ENCODE measurements at places on chromosomes 5 and 9.

GRCh38 chr9:87708546-87708945 lies 17.4 kb upstream of the CTSL start:
- no peak for DNase-seq

DNA sequence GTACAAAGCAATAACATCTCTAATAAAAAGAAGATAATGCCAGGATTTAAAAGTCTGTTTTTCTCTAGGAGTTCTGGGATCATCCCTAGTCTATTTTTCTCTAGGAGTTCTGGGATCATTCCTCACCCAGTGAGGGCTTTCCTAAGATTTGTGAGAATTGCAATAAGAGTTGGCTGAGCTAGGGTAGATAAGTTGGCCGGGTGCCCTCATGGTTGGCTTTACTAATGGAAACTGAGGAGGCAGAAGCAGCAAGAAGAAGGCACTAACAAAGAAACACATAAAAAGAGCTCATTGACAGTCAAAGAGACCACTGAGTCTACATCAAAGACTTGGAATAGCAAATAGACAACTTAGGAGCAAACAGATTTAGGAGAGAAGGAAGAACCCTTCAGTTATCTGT lies 4.2 kb downstream of the SLC1A3 start:
- DNase-seq, result no peak

DNA sequence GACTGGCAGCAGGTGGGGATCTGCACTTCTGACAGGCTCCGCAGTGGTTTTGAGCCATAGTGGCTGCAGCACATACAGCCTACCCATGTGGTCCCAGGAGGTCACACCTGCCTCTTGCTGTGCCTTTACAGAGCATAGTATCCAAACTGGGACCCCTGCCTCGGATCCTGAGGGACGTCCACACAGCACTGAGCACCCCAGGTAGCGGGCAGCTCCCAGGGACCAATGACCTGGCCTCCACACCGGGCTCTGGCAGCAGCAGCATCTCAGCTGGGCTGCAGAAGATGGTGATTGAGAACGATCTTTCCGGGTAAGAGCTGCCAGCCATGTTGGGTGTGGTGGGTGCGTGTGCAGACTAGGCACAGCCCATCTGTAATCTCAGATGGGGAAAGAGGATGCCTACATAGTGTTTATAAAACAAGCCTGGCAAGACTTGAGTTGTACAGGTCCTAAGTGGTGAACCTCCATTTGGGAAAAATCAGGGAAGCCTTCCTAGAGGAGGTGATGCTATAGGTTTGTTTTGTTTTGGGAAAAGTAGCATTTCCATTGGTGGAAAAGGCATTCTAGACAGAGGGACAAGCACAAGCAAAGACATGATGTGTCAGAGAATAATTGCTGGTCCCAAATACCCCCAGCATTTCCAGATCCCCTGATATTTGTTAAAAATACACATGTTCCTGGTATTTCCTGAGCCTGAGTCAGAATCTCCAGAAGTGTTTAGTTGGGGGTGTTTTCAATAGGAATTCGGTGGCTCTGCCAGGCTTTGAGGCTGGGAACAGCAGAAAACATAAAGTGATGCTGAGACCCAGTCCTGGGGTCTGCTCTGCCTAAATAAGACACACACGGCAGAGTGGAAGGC lies 119.2 kb downstream of the DAB2IP start:
- no peak for DNase-seq

DNA sequence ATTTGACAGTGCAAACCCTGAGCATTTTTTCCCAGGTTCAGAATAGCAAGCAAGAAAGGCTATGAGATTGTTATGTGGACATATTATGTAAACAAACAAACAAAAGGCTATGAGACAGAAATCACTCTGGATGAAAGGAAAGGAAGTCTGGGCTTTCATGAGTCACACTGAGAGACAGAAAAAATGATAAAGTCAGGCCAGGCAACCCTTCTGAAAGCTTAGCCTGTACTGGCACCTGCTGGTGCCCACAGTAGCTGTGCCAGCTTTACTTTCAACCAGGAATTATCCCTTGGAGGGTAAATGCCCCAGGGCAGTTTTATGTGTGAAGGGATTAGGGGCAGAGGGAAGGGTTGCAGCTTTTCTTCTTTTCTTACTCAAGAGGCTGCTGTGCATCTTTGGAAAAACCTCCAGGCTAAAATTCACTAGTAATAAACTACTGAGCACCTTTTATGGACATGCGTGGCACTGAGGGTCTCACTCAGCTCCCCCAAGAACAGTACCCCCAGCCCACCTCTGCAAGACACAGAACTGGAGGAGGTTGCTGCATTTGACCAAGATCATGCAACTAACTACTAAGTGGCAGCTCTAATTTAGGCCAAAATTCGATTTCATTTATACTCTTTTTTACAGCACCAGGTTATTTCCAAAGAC lies 41.7 kb downstream of the ACTL7B start:
- DNase-seq, result no peak

- no peak for DNase-seq
Measured at GRCh38 chr9:114777821-114778609, 27.8 kb downstream of the TNFSF15 start.

- DNase-seq, result peak; percentile 85
Measured at GRCh38 chr9:101449071-101449721, 13.6 kb upstream of the ALDOB start.

DNA sequence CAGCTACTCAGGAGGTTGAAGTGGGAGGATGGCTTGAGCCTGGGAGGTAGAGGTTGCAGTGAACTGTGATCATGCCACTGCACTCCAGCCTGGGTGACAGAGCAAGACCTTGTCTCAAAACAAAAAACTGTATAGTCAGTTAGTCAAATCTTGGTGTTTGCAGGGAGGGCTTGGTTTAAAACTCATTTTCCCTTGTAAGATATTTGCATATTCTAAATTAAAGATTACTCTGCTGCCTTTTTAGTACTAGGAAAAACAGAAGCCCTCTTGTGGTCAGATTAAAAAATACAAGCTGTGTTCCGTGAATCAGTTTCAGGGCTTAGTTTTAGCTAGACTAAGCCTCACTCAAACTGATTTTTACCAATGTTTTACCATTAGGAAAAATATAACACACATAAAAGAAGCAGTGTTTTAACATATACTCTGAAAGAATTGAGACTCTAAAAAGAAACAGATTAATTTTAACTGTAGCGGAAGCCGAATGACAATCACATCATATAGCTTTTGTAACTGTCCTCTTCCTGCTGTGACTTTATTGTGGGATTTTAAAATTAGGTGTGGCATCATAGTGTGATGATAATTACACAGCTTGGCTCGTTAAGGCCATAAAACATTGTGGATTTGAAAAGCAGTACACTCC lies 84.9 kb upstream of the BASP1 start:
- no peak for DNase-seq

- no peak for DNase-seq
Measured at GRCh38 chr5:145443366-145443765, 391.8 kb downstream of the PRELID2 start.

DNA sequence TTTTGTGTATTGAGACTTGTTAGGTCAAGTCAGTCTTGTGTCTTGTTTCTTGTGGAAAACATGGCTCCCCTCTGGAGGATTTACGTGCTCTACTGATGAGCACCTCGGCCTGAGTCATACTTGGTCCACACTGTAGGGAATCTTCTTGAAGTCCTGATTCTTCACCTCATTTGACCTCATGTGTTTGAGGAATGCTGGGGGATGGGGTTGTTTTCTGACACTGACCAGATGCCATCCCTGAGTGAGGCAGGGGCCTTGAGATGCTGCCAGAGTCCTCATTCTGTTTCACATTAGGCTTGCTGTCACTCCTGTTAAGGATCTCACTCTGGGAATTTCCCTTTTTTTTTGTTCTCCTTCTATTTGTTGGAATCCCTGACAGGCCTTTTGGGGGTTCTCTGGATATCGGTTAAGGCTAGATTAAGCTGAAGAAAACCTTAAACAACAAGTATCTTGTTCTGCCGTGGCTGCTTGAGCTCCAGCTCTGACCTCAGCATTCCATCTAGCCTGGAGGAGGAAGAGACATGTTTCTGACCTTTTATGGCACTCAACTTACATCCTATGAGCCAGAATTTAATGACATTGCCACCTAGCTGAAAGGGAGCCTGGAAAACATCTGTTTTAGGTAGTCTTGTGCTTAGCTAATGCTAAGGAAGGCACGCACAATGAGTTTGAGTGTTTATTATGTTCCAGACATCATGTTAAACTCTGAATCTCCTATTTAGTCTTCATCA lies 20.6 kb downstream of the TCOF1 start:
- DNase-seq, result no peak

DNA sequence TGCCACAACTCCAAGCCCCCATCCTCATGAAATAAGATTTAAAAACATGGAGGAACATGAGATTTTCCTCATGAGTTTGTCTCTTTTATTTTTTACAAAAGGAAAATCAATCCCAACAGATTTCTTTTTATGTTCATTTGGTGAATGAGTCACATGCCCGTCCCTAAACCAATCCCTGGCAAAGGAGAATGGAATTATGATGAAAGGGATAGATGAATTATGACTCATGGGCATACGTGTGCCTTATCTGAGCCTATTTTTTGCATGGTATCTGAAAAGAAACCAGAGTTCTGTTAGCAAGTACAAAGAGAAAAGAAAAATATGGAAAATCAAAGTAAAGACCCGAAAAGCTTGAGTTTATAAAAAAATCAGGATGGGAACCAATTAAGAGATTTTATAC lies 267.5 kb upstream of the TMEM161B start:
- no peak for DNase-seq

DNA sequence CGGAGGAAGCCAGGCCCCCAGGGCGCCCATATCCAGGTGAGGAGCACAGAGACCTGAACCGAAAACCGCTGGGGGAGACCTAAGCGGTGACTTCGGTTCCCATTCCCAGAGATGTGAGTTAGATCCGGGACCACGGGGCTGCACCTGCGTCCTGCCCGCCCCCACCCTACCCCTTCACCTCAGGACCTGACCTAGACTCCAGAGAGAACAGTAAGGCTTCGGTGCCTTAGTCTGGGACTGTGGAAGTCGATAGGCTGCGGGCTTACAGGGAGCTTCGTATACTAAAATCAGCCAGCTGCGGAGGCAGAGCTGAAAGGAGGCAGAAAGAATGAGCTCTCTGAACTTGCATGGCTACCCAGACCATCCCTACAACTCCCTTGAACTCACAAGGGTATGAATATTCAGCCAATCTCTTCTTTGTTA lies 518 bp upstream of the FAM13B start:
- no peak for DNase-seq

- no peak for DNase-seq
Measured at GRCh38 chr5:151181818-151182523, 24.4 kb upstream of the ANXA6 start.

GRCh38 chr9:97675655-97676054 lies 21.5 kb downstream of the XPA start:
- DNase-seq, result no peak

GRCh38 chr5:143159031-143159430 lies 244.5 kb downstream of the NR3C1 start:
- DNase-seq, result no peak

DNA sequence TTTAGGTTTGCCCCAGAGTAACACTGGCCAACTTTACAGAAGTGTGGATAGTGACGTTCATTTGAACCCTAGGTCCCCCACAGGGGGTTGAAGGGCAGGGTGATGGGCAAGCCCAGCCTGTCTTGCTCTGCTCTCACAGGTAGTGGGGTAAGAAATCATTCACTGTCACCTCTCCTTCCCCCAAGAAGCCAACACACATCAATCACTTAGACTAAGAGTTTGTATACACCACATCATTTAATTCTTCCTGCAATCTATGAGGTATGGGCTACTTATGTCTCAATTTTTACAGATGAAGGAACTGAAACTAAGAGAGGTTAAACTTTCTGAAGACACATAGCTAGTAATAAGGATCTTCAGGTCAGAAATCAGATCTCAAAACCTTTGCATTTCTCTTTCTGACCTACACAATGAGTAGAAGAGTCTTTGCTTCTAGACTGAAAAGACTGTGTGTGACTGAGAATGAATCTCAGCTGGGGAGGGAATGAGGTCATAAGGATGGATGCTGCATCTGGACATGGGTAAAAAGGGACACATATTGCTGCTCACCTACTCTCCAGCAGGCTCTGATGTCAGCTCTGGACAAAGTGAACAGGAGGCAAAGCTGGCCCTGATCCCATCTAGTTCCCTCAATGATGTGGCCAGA lies 81.0 kb upstream of the EQTN start:
- DNase-seq, result no peak

GRCh38 chr9:68931821-68932220 lies 82.1 kb downstream of the PRKACG start:
- DNase-seq, result no peak

GRCh38 chr5:174675916-174676315 lies 48.5 kb upstream of the MSX2 start:
- no peak for DNase-seq

- DNase-seq, result no peak
Measured at GRCh38 chr9:678897-679296, 162.6 kb upstream of the DMRT1 start.

- no peak for DNase-seq
Measured at GRCh38 chr5:21195145-21195544, 1207.1 kb upstream of the CDH18 start.

- peak; percentile 53 for DNase-seq
Measured at GRCh38 chr9:133609311-133610098, at the start of gene FAM163B. FAM163B (minus strand) TSS chr9:133609389; CDS start chr9:133580223, 29,166 bp downstream.

GRCh38 chr9:81264516-81264915 lies 424.8 kb downstream of the TLE1 start:
- no peak for DNase-seq

GRCh38 chr5:9596171-9596780 lies 33.9 kb downstream of the TAS2R1 start:
- DNase-seq, result no peak

GRCh38 chr5:149576021-149576420 lies 5.3 kb upstream of the ARHGEF37 start:
- no peak for DNase-seq

DNA sequence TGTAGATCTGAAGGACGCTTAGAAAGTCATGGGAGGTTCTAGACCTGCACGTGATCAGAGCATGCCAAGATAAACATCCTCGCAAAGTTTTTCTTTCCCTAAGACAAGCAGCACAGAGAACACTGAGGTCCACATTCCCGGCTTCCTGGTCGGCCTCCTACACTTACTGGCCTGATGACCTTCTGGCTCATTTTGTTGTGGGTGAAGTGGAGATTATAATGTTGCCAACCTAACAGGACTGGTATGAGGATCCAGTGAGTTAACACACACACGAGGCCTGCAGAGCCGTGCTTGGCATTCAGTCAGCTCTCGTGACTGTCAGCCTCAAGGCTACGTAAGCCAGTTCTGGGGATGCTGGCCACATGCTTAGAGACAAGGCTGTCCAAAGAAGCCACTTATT lies 186.0 kb downstream of the TENT4A start:
- DNase-seq, result peak; percentile 61

All from pancreas (tissue), 10 donors.